NCI-H1105 treated with DMSO at 0.1 percent for 48 hours (cell line): ENCODE measurements at places on chromosomes 6 and 20.

DNA sequence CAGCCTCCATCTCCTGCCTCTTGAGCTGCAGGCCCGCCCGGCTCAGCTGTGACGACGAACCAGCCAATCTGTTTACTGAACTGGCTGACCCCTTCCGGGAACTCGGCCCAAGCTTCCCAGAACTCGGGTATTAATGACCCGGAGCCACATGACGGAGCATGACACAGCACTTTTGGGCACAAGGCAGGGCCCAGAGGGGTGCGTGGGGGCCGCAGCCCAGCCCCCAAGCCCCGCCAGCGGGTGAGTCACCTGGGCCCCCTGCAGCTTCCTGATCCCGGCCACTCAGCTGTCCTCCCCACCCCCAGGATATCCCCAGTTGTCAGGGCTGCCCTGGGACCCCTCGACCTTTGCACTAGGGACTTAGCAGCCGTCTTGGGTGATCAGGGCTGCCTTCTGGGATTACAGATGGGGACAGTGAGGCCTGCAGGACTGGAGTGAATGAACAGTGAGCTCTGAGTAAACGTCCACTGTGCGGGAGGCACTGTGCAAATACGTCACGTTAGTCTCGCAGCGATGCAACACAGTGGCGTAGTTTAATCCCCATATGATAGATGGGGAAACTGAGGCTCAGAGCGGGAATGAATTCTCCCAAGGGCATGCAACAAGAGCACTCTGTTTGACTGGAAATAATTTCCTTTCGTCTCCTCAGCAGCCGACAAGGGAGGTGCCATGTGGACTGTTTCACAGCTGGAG, 102.1 kb downstream of the CEBPB start:
- no peak for DNase-seq

DNA sequence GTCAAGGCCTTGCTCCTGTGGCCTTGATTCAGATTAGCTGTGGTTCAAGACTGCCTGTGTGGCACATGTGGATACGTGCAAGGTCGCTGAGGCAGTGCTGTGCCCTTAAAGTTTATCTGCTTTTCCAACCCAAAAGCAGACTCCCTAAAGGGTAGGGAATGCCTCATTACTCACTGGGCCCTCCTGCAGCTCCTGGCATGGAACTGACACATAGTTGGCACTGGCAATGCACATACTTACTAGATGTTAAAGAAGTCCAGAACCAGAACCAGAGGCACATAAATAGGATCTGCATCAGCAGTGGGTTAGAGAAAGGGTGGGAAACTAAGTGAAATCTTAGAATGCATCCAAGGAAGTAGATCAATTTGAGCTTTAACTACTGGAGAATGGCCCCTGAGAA, 90.6 kb upstream of the MLN start:
- no peak for DNase-seq

- no peak for DNase-seq
Measured at GRCh38 chr6:119328892-119329793, 20.4 kb downstream of the MAN1A1 start.

DNA sequence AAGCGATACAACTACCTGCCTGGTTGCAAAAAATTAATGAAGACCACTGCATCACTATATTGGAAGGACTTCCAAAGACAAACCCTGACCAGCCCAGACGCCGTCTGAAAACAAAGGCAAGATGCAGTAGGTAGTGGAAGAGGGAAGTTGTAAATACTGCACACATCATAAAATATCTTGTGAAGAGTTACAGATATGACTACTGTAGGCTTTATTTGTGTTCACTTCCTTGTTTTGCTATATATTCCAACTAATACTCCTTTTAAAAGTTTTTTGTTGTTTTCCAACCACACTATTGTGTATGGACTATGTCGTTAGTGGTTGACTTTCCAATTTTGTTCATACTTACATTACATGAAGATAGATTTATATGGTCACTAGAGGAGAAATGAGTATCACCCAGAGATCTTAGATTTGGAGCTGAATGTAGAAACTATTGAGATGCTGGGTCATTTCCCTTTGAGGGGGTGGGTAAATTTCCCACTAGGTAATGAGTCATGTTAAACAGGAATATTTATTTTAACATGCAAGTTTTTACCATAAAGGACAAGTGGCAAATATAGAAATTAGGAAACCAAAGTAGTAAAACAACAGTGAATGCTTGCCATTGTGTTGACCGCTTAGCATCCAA, 16.6 kb upstream of the TXLNB start:
- no peak for DNase-seq

- DNase-seq, result no peak
Measured at GRCh38 chr6:163808231-163808630, 393.7 kb downstream of the QKI start.

DNA sequence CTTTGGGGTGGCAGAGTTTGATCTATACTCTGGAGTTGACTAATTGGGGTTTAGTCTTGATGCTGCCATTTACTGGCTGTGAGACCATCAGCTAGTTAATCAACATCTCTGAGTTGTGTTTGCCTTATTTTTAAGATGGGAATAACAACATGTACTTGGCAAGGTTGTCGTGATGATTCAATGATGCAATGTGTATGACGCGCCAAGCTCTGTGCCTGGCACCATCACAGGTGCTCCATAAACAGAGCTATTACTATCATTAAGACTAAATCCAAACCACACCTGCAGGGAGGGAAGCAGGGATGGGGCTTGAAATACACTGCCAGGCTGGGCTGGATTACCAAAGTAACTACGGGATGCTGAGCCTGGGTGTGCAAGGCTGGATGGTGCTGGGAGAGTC, 60.1 kb upstream of the E2F3 start:
- DNase-seq, result no peak

DNA sequence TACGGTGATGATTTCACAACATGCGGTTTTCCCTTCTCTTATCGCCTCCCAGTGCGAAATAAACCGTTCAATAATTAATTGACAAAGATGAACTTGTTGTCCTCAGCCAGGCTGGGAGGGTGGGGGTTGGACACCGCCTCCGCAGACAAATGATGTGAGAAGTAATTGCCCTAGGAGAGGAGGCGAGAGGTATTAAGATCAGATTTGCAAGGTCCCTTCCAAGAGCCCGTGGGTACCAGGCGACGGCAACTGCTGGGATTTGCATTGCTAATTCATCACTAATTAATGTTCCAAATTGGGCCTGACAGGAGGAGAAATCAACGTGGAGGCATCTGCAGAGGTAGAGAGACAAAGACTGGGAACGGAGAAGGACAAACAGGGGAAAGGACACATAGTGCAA, 90.2 kb upstream of the CCDC167 start:
- no peak for DNase-seq

DNA sequence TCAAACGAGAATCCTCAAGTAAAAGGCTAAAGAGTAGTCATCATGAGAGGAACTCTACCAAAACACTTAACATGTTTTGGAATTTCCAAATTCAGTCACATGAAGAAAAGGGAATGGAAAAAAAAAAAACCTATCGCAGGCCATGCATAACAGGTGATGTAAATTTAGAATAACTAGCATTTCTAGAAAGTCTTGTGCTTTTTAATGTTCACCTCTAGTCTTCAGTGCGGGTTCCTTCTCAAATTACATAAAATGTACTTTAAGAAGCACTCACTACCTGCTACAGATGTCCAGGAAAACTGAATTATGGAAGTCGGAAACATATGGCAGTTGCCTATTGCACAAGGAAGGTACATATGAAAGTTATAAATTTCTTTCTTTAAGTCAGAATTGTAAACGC, 6.1 kb upstream of the TBX18 start:
- DNase-seq, result no peak

- no peak for DNase-seq
Measured at GRCh38 chr6:145142958-145143357, 592.4 kb downstream of the EPM2A start.

DNA sequence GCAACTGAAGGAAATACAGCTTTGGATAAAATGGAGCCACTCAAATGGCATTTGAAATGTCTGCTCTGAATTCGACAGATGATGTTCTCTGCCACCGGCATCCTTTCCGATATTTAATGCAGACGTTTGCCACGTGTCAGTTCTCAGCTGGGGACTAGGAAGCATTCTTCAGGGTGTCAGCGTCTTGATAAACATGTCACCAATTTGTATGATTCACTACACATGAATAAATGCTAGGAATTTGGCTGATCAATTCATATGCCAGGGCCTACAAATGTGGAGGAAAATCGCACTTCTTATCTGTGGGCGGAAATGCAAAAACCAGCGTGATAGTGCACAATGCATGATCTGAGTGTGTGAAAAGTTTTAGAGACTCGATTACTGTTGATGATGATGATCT, 169.5 kb downstream of the SLC24A3 start:
- DNase-seq, result no peak

GRCh38 chr6:163296835-163297519, 117.5 kb upstream of the QKI start:
- no peak for DNase-seq

DNA sequence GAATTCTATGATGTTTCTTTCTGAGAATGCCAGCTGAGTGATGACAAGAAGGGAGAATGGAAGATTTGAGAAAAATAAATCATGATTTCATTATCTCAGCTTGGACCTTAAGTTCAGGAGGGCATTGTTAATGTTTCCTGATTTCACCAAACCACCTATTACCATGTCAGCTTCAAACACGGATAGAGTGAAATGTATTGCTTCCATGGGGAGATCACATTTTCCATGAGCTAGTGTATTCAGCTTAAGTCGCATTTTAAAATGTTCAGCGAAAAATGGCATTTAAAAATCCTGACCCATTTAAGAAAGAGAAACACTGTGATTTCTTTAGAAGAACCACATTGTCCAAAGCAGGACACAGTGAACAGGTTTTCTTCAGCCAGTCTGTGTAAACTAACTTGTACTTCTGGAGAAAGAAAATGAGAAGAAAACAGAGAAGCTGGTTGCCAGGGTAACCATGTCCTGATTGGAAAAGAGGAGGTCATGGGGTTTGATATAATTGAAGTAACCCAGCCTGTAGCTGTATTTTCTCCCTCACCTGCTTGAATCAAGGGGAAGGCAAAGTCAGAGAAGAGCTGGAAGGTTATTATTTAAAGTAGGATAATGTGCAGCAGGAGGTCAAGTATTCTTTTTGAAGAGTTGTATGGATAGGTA, 684.1 kb upstream of the NRSN1 start:
- no peak for DNase-seq

- no peak for DNase-seq
Measured at GRCh38 chr6:53731866-53732636, 62.8 kb upstream of the LRRC1 start.

GRCh38 chr20:39019805-39020325, 57.7 kb downstream of the DHX35 start:
- DNase-seq, result peak; percentile 1

DNA sequence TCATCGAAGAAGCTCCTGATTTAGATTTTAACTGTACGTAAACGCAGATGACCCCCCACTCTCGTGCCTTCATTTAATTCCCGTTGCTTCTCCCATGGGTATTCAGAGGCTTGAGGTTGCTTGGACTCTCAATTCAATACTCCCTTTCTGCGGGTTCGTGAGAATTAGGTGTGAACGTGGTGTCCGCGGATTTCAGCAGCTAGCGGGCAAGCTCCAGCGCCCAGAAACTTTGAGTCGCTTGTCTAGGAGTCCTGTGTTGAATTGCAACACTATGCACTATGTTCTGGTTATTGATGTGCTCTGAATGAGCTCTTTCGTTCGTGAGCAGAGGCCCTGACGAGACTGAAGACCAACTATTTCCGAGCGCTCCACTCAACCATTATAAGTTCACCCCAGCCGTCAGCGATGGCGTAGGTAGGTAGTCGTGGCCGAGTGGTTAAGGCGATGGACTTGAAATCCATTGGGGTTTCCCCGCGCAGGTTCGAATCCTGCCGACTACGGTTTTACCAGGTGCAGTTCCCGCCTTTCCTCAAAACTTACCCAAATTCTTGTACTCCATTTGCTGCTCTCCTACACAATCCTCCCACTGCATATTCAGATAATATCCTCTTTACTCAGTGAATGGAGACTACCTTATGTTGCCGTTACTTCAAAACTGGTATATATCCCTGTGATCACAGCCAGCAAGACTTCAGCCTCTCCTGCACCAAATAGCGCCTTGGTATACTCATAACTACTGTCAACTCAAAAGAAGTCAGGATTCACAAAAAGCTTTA, 72.6 kb upstream of the ZNF184 start:
- no peak for DNase-seq

- no peak for DNase-seq
Measured at GRCh38 chr6:45535933-45536332, 158.2 kb upstream of the SUPT3H start.

DNA sequence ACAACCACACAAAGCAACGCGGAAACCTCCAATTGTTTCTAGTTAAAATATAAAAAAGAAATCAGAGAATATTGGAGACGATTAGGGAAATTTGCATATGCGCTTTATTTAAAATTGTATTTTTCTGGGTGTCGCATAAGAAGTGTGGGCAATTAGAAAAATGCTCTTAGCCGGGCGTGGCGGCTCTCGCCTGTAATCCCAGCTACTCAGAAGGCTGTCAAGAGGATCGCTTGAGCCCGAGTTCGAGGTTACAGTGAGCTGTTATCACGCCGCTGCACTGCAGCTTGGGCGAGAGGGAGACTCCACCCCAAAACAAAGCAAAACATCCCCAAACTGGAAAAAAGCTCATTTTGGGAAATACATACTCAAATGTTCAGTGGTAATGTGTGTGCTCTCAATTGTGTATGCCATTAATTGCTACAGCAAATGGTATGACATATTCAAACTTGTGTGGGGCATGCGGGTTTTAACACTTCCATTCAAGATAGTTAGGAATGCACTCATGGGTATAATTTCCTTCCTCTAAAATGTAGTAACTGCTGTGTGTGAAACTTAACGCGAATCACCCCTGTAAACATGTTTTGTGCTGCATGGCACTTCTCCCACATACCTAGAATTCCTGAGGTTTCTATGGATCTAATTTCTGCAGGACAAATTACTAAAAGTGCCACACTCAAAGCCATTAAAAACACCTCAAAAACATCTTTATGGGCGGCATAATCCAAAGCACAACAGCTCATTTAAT, 54.7 kb upstream of the HFE start:
- DNase-seq, result no peak

- no peak for DNase-seq
Measured at GRCh38 chr20:48777005-48777404, 50.8 kb downstream of the PREX1 start.

DNA sequence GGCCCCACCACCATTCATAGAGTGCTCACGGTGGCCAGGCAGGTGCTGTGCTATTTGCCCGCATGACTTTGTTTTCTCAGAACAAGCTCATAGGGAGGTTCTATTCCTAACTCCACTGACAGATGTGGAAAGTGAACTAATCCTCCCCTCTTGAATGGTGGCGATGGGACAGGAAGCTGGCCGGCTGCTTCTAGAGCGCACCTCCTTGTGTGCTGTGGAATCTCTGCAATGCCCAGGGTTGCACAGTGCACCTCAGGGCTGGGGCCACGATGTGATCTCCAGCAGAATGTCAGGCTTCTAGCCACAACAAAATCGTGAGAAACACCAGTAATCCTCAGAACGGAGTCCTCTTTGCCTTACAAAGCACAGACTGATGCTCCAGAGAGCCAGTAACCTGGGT, 53.8 kb upstream of the SLC22A23 start:
- no peak for DNase-seq

DNA sequence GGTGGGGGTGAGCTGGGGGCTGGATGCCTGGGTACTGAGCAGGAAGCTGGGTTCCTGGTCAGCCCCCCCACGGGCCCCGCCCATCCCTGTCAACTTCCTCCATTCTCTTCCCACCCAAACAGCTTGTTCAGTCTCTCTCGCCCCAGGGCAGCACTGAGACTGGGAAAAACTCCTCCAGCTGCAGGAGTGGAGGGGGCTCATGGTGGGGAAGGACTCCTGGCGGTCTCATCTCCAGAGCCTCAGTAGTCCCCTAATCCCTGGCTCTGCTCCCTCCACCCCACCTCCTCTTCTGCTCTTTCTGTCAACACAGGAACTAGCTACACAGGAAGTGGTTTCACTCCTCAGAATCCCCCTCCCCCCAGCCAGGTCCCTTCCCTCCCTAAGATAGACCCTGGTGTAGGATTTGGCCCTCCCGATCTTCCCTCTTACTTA, at the start of gene GPSM3:
TSS of gene GPSM3 (minus strand) at position 36 of the 432 bp plus-strand sequence. CDS start 130 bp downstream, outside the sequence.
- no peak for DNase-seq
